ENCODE measurements at places on chromosomes 3 and 15.

DNA sequence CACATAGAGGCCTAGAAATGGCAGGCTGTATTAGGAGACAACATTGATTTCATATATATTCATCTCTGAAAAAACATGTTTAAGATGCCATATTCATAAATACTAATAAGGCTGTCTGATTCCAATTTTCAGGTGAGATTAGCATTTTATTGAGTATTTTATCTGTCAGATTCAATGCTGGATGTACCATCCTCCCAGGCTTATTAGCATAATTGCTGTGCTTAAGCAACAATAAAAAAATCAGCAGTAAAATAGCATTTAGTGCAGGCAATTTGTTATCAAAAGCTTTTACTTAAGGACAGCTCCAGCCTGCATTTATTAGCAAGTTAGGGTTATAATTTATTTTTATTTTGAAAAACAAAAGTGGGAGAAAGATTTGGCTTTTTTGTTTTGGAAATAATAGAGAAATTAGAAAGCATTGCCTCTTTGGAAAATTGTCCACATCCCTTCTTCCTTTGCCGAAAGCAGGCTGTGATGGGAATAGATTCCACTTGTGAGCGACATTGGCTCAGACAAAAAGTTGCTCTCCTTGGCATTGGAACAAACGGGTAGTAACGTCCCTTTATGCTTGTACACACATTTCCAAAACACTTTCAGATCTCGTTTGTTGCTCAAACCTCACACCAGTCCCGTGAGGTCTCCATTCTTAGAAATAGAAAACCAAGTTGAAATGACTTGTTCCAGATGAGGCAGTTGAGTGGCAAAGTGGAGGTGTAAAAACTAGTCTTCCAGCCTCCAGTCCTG lies 134.0 kb downstream of the LPP start:
- no peak for DNase-seq

DNA sequence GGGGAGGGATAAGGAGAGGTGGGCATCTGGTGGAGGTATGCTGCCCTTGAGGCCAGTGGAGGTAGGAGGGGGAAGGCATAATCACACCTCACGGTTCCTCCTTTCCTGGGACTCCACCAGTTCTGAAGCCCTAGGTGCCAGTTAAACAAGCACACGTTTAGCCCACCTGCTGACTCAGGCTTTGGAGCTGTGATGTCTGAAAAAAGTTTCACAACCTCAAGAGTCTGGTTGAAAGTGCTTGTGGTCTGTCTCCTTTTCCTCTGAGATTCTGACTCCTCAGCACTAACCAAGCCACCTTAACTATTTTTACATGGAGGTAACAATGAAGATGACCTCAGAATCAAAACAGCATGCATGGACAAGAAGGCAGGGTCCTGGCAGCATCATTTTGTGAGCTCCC lies 23.0 kb downstream of the HPS3 start:
- DNase-seq = no peak

DNA sequence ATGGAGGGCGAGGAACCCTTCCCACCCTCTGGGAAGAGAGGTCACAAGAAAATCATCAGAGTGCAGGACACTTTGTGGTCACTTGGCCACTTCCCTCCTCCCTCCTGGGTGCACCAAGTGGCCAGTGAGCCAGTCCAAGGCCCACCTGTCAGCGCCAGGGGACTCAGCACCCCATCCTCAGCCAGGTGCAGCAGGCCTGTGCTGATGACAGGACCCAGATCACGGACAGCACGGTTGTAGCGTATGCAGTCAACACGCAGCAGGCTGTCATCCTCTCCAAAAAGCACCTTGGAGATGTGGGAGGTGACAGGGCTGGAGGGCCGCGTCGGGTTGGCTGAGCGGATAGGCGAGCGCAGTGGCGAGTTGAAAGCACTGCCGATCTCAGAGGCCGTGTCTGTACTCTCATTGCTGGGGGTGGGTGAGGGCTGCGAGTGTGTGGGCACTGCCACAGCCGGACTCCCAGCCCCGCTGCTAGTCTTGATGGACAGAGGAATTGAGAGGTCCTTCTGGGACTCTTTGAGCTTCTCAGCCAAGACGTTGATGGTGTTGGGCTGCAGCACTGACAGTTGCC lies 41.5 kb downstream of the SEMA3G start:
- no peak for DNase-seq

DNA sequence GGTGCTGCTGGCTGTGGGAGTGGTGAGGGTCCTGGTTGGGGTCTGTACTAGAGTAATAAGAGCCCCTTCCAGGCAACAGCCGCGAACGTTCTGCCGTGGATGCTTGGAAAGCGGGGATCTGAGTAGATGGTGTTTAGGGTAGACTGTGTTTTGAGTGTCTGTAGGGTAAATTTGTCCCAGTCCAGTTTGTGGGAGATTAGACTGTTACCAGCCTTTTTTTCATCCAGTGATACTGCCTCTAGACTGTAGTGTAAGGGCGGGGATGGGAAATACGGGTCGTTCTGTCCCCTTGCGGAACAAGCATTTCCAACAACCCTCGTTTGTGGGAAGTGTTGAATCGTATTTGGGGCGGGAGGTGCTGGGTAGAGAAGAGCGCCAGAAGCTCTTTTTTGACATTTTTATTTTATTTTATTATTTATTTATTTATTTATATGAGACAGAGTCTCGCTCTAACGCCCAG lies 424 bp downstream of the HAUS2 start:
- DNase-seq = no peak

- no peak for DNase-seq
Observed at GRCh38 chr3:156187146-156187769, 66.9 kb downstream of the KCNAB1 start.

- DNase-seq = no peak
Observed at GRCh38 chr15:81052046-81052445, 51.3 kb downstream of the TLNRD1 start.

DNA sequence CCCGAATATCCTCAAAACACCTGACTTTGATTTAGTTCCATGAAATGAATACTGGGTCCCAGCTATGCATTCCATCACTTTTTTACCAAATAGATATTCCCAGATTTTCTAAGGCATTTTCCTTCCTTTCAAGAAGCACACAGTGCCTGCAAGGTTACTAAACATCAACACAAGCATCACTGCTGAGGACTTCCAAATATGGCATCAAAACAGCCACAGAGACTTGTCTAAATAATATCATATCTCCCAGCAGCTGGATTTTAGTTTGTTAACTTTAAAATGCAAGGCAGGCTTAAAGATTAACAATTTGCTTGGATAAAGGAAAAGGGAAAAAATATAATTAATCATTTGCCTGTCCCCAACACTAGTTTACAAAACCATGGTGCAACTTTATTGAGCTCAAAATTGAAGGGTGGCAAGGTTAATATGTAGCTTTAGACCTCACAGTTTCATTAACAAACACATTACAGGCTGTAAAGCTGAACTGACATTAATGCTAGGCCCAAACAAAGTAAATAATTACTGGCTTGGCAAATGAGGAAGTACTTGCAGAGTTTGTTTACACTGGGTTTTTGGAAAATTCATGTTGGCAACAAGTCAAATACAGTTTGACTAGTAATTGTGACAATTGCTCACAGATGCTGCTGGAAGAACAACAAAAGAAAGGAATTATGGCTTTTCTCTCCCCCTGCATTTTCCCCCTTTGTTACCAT lies 401.7 kb upstream of the CDIN1 start:
- DNase-seq = no peak

DNA sequence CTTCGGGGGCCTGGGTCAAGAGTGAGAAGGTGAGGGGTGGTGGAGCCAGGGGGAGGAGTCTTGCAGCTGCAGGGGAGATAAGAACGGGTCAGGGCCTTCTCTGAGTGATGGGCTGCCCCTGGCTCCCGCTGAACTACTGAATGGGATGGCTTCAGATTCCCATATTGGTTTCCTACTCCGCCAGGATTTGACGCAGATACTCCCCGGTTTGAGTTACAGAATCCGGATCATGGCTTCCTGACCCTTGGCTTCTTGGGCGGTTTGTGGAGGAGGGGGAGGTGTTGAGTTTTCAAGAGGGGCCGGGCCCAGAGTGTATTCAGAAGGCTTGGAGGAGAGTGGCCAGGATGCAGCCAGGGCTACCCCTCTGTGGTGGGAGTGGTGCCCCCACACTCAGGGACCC lies 119.9 kb upstream of the ATP2B2 start:
- no peak for DNase-seq

- no peak for DNase-seq
Observed at GRCh38 chr3:45612138-45612537, 17.6 kb downstream of the LIMD1 start.

- DNase-seq = no peak
Observed at GRCh38 chr3:153897842-153898241, 223.3 kb upstream of the ARHGEF26 start.

DNA sequence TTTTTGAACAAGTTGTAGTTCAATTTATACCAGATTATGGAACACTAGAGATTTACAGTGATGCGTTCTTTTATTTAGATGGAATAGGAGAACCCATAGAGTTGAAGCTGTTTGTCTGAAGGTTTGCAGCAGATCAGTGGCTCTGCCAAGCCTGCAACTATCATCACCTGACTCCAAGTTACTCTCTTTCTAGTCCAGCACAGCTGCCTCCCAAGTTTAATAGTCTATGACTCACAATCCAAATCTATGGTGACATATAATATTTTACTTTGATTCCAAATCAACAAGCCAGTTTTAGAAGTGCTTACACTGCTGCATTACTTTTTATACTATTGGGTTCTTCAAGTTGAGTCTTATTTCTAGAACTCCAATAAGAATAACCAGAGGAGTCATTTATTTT lies 400.4 kb downstream of the LPP start:
- no peak for DNase-seq

- no peak for DNase-seq
Observed at GRCh38 chr3:24184528-24185176, 239.6 kb downstream of the NR1D2 start.

- DNase-seq = no peak
Observed at GRCh38 chr15:70447521-70447920, 315.8 kb downstream of the UACA start.

DNA sequence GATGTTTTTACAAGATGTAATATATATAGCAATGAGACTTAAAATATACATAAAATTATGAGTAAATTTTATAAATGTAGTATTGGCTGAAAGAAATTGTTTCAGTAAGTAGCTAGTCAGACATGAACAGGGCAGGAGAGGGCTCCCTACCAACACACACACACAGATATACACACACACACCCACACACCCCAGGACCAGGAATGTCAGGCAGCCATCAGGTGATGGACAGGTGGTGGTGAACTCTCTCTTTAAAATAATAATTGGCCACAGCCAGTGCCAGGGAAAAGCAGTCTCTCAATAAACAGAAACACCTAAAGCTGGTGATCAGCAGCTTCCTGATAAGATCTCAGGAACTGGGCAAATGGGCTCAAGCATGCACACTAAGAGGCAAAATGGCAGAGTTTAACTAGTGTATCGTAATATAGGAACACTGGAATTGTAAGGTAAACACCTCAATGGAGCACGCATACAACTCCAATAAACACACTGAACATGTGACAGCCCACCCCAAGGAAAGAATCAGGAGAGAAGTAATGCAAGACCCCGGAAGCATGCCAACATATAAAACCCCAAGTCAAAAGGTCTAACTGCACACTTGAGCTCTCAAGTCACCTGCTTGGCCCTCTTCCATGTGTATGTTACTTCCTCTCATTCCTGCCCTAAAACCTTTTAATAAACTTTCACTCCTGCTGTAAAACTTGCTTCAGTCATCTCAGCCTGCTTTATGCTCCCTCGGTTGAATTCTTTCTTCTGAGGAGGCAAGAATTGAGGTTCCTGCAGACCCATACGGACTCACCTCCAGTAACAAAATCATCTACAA lies 1034.1 kb upstream of the SEMA6D start:
- no peak for DNase-seq

- DNase-seq = no peak
Observed at GRCh38 chr15:76333720-76334437, 2.7 kb upstream of the ISL2 start.

- no peak for DNase-seq
Observed at GRCh38 chr15:40746916-40747418, 8.1 kb downstream of the RMDN3 start.

GRCh38 chr3:68151359-68151758 lies 496.9 kb upstream of the SUCLG2 start:
- no peak for DNase-seq

- DNase-seq = no peak
Observed at GRCh38 chr3:182309120-182309519, 484.2 kb upstream of the ATP11B start.

GRCh38 chr3:42805141-42805821 lies 991 bp upstream of the HIGD1A start:
- DNase-seq = no peak

- DNase-seq = no peak
Observed at GRCh38 chr3:177754508-177754921, 557.2 kb upstream of the TBL1XR1 start.

DNA sequence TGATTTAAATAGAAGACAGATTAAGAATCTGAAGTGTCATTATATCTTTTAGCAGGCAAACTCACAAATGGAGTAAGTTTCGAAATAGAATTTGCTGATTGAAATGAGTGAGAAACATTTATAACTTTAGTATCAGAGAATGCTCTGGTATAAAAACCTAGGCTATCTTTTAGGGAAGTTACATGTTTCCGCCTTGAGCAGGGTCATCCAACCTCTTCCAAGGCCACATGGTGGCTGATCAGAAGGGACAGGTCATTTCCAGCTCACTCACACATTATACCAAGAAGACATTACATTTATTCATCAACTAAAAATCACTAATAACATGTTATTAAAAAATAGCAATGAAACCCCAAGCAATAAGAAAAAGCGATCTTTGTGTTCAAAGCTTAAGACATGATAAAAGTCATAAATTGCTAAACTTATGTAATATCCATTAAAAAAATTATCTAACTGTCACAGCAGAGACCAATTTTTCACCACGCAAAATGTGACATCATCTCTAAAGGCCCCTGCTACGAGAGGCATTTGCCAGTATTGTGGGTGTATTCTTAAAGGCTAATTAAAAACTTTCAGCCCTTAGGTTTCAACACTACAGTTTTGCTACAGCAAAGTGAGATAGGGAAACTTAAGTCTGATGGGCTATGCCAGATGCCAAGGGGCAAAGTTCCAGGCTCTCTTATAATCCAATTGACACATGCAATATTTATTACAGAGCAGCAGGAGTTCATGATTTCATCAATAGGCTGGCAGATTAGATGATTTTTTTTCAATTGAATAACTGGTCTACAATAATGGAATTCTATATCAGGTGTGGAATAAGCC lies 240.4 kb upstream of the TBL1XR1 start:
- no peak for DNase-seq

DNA sequence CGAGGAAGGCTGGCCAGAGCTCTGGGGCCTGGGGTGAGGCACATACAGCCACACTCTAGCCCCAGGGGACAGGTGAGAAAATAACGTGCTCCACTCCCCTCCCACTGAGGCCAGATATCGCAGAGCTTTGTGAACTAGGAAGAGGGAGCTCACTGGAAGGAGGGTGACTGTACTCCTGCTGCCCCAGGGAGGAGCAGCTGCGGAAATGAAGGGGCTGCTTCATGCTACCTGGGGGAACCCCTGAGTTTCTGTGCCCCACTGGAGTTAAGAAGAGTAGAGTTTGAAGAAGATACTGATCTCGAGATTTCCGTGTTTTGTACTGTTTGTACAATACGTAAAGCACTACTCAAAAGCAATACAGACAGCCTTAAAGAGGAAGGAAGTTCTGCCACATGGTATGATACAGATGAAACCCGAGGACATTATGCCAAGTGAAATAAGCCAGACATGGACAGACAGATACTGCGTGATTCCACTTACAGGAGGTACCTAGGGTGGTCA lies 44.6 kb downstream of the CMTM6 start:
- DNase-seq = peak; percentile 12

- no peak for DNase-seq
Observed at GRCh38 chr3:125033135-125033534, 22.7 kb downstream of the HEG1 start.
